ENCODE measurements at places on chromosomes 5 and 9.

GRCh38 chr5:31047621-31048020 lies 145.9 kb upstream of the CDH6 start:
- no peak for DNase-seq

DNA sequence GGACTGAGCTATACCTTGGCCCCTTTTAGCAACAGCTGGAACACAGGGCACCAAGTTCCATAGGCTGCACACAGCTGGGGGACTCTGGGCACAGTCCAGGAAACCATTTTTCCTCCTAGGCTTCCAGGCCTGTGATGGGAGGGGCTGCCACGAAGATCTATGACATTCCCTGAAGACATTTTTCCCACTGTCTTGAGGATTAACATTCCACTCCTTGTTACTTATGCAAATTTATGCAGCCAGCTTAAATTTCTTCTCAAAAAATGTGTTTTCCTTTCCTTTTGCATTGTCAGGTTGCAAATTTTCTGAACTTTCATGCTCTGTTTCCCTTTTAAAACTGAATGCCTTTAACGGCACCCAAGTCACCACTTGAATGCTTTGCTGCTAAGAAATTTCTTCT lies 580.1 kb upstream of the FTMT start:
- no peak for DNase-seq

DNA sequence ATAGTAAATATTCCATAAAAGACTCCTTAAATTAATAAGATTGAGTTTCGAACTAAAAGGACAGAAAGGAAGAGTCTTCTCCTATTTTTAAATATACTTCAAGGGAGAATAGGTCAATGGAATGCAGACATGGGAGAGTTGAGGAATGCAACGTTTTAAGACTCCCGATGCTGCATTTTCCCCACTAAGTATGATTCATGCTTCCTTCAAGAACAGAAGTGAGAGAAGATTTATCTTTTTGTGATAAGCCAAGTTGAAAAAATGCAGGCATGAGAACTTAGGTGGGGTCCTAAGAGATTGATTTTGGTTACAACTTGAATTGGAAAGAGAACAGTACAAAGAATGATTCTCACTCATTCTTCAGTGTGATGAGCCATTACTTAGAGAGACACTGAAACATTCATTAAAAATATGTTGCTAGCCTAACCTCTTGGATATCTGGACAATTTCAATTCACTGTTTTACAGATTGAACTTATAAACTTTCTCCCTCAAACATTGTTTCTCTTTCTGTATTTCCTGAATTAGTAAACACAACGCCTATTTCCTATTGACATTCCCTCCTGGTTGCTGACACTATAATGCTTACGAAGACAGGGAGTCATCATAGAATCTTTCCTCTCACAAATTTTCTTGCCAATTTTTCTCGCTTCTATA lies 1666.1 kb upstream of the WWC1 start:
- DNase-seq: no peak

DNA sequence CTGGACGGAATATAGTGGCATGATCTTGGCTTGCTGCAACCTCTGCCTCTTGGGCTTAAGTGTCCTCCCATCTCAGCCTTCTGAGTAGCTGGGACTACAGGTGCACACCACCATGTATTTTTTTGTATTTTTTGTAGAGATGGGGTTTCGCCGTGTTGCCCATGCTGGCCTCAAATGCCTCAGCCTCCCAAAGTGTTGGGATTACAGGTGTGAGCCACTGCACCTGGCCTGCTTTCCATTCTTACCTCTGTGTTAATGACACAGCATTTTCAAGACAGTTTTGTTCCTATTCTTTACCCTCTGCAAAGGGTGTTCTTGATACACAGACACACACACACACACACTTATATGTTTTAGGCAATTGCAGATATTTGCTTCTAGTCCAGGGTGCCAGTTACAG lies 113.3 kb downstream of the LRRC70 start:
- DNase-seq: no peak

DNA sequence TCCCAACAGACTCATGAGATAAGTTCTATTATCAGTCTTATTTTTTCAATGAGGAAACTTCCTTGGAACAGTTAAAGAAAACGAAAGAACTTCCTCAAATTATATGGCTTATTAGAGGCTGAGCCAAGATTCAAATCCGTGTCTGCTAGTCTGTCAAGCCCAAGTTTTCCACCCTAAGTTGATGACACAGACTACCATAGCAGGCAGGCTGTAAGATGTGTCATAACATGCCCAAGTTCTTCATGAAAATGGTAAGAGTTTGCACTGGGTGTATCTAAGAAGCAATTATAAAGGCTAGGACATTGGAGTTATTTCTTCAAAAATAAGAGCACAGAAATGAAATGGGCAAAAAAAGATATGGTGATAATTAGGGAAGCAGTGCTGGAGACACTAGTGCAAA lies 634.5 kb downstream of the BRINP1 start:
- DNase-seq: no peak

GRCh38 chr9:99779277-99779676 lies 42.4 kb upstream of the NR4A3 start:
- DNase-seq: no peak

DNA sequence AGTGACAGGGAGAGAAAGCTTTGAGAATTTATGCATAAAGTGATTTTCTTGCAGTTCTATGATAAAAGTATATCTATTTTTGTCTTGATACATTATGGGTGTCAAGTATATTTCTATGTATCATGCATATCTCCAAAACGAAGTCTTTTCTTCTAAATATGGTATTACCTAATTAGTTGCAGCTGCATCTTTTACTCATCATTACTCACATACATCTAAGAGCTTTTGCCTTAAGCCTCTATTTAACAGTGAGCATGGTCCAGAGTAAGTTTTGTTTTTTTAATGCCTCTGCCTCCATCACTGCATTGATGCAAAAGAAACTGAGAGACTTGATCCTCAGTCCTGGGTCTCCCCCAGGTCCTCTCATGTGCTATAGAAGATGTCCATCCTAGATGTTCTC lies 40.0 kb upstream of the SMC5 start:
- no peak for DNase-seq

DNA sequence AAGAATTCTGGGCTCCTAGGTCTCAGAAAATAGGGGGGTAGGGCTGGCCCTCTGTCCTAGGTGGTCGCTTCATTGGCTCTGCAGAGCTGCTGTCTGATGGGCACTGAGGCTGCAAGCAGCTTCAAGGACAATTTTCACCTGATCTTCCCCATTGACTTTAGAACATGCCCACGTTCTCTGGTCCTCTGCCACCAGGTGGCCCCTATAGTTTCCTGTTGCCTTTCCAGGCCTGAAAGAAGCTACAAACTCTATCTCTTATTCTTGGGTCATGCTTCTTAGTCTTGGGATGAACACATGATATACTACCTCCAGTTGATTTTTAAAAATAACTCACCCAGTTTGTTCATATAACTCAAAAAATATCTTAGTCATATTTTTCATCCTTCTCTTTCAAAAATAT lies 26.3 kb downstream of the SPZ1 start:
- DNase-seq: peak; percentile 19

GRCh38 chr5:10666531-10667299 lies 94.3 kb downstream of the DAP start:
- DNase-seq: no peak

GRCh38 chr5:11903121-11903613 lies 1.1 kb downstream of the CTNND2 start:
- peak; percentile 6 for DNase-seq

- no peak for DNase-seq
Observed at GRCh38 chr5:16937503-16938161, 1.5 kb upstream of the MYO10 start.

DNA sequence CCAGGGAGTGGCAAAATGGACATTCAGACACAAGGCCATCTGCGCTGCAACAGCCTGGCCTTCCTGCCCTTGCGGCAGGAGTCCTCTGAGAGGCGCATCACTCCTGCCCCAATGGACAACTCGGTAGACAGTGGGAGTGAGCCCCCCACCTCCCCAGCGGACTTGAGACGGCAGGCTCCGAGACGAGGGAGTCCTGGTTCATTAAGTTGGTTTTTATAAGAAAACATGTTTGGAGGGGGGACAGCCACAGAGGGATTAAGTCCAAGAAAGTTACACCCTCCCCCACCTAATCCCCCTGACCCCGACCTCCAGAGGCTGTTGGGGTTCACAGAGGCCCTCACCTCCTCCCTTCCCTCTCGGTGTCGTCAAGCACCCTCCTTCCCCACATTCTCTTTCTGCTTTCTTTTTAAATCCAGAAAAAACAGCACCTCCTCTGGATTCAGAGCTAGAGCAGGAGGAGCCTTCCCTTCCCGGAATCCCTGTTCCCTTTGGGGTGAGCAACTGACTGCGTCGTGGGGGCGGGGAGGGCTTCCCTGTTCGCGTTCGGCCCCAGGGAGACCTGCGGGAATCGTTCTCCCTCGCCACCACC lies 1.8 kb upstream of the EGR1 start:
- DNase-seq: no peak

- DNase-seq: no peak
Observed at GRCh38 chr5:89110916-89111646, 228.1 kb upstream of the MEF2C start.

DNA sequence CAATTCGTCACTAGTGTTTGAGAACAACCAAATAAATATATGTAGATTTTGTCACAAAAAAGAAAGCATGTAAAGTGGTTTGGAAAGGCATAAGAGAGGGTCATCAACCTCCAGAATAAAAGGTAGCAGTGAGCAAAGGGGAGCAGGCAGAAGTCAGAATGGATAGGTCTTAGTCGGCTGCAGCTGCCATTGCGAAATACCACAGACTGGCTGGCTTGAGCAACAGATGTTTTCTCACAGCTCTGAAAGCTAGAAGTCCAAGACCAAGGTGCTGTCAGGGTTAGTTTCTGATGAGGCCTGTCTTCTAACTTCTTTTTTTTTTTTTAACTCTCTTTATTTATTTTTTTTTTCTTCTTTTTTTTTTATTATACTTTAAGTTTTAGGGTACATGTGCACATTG lies 208.1 kb upstream of the PIK3R1 start:
- DNase-seq: no peak

DNA sequence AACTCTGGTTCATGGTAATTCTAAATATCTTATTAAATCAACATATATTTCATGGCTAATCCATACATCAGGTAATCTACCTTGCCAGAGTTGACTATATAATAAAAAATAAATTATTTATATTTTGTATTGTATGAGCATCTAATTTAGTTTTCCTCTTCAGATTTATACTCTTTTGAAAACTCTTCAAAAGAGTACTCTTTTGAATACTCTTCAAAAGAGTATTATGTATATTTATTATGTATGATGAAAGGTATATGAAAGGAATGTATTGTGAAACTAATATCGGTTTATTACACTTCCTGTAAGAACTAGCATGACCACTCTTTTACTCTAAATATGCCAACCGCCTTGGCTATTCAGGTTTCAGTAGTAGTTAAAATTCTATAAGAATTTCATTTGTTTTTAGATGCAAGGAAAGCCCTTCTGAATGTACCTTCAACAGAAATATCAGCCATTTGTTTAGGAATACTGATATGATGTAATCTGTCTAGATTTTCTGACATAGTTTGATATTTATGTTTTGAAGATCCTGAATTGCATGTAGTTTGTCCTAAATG lies 178.7 kb downstream of the WDR70 start:
- no peak for DNase-seq

DNA sequence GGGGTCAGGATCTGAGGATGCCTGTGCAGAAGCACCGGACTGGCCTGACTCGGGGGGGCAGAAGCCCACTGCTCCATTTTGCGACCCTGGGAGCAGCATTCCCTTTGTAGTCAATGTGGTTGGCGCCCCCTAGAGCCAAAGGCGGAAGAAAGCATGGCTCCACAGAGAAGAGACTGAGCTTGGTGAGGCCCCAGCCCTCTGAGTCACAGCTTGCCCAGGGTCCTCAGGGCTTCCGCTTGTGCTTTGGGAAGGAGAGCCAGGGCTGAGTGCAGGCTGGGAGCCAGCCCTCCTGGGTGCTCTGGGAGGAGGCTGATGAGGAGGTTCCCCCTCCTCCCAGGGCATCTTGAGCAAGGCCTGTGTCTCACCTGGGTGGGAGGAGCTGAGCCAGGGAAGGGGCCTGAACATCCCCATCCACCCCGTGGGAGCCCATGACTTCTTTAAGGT lies 5.5 kb upstream of the AQP3 start:
- DNase-seq: peak; percentile 63

DNA sequence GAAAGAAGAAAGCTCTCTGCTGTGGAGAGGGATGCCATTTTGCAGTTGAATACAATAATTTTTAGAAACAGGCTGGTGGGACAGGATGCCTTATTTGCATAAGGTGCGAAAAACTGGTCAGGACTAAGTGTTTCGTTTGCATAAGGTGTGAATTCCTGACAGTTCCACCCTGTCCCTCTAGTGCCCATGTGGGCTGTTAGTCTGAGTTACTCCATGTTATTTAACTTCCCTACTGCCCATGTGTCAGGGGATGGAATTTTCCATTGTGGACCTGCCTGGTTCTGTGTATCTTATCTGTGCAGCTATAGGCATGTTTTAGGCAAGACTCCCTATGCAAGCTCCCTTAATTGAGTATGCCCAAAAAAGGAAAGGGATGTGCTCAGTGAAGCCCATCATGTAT lies 35.3 kb upstream of the NFIL3 start:
- no peak for DNase-seq

DNA sequence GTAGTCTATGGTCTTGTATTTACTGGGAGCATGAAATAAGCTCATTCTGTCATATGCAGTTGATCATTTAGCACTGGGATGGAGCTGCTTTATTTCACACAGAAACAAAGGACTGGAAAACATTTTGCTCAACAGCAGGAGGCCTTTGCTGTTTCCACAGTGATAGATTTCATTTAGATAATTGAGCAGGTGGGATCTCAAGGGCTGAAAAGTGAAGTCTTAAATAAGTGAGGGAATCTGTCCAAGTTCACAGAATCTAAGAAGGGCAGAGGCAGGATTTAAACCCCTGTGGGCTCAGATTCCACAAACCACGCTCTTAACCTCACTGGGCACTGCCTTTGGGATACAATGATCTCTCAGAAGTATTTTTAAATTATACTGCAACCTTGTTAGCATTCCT lies 47.8 kb downstream of the PRLR start:
- DNase-seq: no peak

GRCh38 chr5:33824516-33825195 lies 67.1 kb downstream of the ADAMTS12 start:
- DNase-seq: no peak

DNA sequence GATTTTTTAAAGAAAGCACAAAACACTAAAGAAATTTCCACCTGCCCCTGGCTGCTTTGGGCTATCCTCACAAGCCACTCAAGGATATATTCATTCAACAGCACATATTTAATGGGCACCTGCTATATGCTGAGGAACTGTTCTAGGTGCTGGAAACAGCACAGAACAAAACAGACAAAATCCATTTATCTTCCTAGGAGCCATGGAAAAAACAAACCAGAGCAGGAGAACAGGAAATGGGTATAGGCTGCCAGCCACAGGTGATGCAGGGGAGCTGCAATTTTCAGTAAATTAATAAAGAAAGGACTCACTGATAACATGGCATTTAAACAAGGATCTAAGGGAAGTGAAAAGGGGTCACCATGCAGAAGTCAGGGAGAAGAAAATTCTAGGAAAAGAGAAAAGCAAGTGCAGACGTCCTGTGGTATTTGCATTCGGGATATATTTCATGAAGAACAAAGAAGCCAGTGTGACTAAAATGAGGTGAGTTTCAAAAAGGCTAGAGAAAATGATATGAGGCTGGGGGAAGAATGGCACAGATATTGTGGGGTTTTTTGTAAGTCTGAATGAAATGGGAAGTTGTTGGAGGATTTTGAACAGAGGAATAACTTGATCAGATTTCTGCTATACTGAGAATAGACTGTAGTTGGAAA lies 152.2 kb downstream of the ADAMTSL1 start:
- DNase-seq: no peak

- DNase-seq: no peak
Observed at GRCh38 chr9:37571282-37571681, 4.9 kb downstream of the FBXO10 start.

Measured in left kidney (tissue), 8 donors.